ENCODE measurements at places on chromosomes 7 and 10.

- DNase-seq: no peak
Observed at GRCh38 chr10:79206300-79207095, 137.7 kb downstream of the ZMIZ1 start.

DNA sequence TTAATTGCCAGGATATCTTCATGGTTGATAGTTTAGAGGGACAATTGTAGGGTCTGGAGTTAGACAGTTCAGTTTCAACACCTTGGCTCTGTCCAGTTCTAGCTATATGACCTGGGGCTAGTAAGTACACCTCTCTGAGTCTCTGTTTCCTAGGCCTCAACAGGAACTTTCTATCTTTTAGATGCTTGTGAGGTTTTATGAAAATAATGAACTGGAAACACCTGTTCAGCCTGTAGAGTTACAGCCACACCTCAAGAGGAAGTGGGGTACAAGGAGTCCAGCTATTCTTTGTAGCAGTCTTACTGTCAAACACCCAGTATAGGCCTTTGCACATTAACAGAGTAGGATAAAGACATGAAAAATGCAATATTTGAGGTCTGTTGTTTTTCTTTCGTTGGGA, 73.4 kb downstream of the CHRM2 start:
- DNase-seq: no peak

DNA sequence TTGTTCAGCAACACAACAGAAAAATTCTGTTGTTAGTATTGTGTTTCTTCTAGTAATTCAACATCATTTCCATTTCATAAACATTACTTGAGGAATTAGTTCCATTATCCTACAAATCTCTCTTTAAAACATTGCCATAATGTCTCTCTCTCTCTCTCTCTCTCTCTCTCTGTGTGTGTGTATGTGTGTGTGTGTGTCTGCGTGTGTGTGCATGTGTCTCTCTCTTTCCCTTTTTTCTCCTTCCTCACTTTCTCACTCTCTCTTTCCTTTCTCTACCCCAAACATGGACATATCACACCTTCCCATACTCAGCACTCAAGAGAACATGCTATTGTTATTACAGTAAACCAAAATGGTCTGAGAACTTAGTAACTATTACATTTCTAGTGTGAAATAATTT, 16.6 kb downstream of the LRRTM3 start:
- DNase-seq: no peak

- DNase-seq: no peak
Observed at GRCh38 chr10:54434782-54435181, 366.2 kb downstream of the PCDH15 start.

DNA sequence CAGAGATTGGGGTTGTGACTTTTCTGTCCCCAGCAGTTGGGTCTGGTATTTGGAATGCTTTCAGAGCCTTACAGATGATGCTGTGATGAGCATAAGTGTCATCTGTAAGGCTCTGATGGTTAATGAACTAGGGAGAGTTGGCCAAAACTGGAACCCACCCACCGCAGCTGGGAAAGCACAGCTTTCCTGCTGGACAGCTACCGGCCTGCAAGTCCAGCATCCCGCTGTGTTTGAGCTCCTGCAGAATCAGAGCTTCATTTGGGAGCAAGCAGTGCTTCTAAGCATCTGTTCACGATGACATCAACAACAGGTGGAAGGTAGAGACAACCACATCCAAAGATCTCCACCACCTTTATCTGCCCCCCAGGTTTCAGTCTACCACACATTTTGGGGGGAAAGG, 11.7 kb downstream of the UCN3 start:
- no peak for DNase-seq

GRCh38 chr10:76115471-76116155, 684.2 kb downstream of the LRMDA start:
- no peak for DNase-seq

DNA sequence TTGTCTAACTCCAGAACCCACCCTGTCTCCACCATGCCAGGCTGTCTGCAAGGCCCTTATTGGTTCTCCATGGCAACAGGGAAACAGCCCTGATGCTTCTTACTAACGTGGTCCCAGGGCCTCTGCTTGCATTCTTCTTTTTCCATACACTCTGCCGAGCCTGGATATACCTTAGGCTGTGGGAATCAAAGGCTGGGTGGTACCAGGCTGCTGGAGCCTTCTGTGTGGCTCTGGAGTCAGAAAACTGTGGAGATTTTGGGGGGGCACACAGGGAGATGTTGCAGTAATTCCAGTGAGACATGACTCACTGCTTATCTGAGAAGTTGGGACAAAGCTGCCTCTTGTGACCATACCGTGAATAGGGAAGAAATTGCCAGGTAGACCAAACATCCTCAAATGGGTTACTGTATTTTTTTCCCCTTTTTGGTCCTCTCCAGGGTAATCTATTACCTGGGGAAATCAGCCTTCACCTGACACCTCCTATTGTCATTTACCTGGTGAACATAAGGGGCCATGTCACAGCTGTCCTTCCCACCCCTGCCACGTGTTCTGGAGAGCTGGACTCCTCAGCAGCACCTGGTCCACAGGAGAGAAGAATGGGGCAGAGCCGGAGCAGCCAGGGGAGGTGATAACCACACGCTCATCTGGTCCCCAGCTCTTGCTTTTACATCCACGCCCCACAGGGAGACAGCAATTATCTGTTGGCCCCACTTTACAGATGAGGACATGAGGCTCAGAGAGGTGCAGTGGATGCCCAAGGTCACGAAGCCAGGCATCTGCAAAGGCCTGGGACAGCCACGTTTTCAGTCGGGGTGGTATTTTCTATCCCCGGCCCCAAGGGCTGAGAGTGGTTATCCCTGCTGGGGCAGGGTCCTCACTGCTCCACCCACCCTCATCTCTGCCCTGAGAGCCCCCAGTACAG, 4.6 kb downstream of the CHST3 start:
- no peak for DNase-seq

- DNase-seq: no peak
Observed at GRCh38 chr7:23524473-23524872, 7.3 kb downstream of the TRA2A start.

DNA sequence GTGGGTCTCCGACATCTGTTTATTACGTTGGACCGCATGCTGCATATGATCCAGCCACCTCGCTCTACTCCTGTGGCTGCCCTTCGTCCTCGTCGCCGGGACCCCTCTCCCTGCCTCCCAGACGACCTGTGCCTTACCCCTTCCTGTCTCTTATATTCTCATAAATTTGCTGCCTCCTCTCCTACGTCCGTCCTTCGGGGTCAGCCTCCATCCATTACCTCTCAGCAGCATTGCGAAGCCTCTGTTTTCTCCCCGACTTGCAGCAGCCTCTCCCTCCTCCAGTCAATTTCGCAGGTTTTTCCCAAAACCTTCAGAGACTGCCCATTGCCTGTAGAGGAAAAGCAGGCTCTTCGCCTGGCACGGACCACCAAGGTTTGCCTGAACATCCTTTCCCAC, 39.4 kb upstream of the LEP start:
- no peak for DNase-seq

DNA sequence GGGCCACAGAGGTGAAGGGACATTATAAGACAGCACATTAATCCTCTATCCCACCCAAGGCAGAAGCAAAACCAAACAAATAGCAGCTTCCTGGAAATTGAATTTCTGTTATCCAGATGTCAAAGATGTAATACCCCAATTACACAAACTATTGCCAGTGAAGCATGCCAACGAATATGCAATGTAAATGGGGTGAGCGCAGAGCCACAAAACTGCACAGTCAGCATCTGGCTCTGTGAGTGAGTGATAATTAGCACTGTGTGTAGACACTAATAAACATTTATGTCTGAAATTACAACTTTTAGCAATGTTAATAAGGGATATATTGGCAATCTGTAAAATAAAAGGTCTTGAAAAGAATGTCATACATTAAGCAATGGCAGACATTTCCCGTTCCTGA, 3.2 kb downstream of the BEND7 start:
- DNase-seq: no peak

Measured in hepatic stellate cell (primary cell).